ENCODE measurements at places on chromosomes 1 and 21. TPM values are rescaled to one million over a fixed set of nuclear protein-coding genes. Genes with fewer than 3 reads are reported as not detected.

The NBPF4 gene
- 0.33 TPM for total RNA-seq

The GADD45A gene
- 52.4 TPM for total RNA-seq

The B3GALT5 gene
- 2.9 TPM for total RNA-seq

The HDGF gene
- total RNA-seq: 133 TPM

The ANGPTL3 gene
- not detected for total RNA-seq

Measured in breast epithelium (tissue), 4 donors.